Activated effector memory CD4-positive, alpha-beta T cell treated with anti-CD3 and anti-CD28 coated beads, Interleukin-2, amount 50 U/mL, for 16 hours (primary cell): ENCODE measurements at places on chromosomes 3 and 15.
A peak's percentile ranks its signal among the peaks of the same experiment; 100 is the strongest.

- DNase-seq, result no peak
These were observed 18.8 kb upstream of the BCL6 start for GRCh38 chr3:187763850-187764648.

GRCh38 chr3:56857178-56857577 lies 55.4 kb upstream of the ARHGEF3 start:
- DNase-seq, result no peak

DNA sequence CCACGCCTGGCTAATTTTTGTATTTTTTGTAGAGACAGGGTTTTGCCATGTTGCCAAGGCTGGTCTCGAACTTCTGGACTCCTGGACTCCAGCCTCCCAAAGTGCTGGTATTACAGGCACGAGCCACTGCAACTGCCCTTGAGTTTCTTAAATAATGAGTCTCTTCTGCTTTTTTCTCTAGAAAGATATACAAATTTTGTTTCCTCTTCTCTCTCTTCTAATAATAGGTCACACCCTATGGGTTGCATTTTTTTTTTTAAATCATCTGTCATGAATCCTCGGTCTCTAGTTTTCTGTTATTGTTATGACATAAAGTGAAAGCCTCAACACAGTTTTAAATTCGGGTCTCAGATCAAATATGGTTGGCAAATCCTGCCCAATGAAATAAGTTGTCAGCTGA lies 111.2 kb downstream of the IL12A start:
- DNase-seq, result no peak

GRCh38 chr15:59644756-59645155 lies 12.6 kb downstream of the GTF2A2 start:
- no peak for DNase-seq

DNA sequence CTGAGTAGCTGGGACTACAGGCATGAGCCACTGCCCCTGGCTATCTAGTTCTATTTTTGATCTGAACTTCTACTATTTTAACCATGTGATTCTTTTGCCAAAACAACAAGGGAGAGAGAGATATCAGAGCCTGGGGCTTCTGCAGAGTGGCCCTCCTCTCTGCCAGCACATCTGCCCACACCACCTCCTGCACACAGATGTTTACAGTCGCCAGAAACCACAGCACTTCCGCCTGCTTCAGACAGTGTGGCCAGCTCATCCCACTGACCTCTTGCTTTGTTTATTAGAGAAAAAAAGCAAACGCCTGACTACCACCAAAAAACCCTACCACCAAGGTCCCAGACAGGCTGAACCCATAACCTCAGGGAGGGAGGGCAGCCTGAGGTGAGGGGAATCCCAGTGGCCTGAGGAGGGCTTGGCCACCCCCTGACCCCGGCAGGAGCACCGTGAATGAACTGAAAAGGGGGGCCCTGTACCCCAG lies 85.9 kb upstream of the ABHD2 start:
- peak; percentile 17 for DNase-seq

- DNase-seq, result no peak
These were observed 40.5 kb downstream of the RASGRP1 start for GRCh38 chr15:38524156-38524555.

DNA sequence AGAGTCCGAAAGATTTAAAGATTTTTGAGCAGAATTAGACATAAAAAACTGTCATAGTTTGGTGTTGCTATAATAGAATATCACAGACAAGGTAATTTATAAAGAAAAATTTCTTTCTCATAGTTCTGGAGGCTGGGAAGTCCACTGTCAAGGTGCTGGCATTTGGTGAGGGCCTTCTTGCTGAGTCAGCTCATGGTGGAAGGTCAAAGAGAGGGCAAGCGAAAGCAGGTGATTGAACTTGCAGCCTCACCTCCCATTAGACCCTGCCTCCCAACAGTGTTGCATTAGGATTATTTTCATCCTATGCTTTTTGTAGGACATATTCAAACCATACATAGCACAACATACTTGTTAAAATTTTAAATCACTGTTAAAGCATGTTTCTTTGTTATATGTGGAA lies 9.9 kb downstream of the SELENOT start:
- DNase-seq, result no peak

DNA sequence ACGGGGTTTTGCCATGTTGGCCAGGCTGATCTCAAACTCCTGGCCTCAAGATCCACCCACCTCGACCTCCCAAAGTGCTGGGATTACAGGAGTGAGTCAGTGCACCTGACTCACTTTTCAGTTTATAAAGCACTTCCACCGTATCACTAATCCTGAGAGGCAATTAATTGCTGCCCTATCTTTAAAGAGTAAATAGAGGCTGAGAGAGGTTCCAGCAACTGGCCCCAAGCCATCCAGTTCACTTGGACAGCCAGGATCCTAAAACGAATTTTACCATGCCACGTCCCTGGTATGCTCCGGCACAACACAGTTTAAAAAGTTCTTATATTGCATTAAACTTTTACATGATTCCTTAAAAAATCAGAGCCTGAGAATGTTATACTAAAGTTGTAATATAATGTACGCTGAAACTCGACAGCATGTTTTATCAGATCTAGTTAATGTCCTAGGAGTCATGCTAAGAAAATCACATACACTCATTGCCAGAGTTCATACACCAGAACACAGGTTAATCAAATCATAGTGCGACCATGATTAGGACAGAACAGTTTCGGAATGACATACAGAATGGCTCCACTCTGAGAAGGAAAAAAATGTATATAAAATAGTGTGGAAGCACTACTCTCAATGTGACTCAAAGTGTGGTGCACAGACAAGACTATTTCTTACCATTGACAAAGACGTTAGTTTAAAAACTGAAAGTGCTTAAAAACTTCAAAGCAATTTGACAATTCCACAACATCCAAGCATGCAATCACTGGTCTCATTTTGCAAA lies 125.4 kb downstream of the ULK4 start:
- DNase-seq, result no peak

DNA sequence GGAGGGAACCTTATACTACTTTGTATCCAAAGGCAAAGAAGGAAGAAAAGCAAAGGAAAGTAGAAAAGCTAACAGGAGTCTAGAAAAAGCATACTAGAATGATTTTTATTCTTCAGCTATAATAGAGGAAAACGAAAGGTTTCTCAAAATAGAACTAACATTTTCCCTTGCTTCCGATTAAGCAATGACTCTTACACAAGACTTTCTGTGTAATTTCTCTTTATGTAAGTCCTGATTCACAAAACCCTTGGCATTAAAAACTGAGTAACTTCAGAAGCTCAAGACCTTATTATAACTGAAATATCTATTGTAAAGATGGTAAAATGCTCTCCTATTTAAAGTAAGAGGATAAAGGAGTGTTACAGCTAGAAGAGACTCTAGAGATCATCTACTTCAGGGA lies 97.4 kb downstream of the DTWD1 start:
- DNase-seq, result no peak
